ENCODE measurements at places on chromosomes 12 and 14. TPM values are rescaled to one million over a fixed set of nuclear protein-coding genes. Genes with fewer than 3 reads are reported as not detected.

DNA sequence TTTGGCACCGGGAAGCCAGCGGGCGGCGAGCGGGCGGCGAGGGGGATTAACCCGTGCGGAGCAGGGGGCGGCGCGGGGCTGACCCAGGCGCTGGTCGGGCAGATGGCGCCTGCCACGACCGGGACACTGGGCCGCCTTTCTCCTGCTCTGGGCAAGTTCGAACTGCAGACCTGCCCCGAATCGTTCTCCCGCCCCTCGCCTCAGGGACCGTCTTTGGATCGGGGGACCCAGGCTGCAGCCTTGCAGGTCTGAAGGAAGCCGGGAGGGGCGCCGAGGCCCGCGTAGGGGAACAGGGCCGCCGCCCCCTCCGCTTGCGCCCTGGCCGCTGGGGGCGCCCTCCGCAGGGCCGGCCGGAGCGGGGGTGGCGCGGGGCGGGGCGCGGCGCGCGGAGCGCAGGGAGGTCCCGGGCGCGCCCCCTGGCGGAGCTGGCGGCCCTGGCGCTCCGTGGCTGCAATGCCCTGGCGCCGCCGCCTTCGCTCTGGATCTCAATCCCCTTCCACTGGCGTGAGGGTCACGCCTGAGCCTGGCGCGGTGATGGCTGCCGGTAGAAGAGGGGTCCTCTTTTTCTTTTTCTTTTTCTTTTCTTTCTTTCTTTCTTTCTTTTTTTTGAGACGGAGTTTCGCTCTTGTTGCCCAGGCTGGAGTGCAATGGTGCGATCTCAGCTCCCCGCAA, 449 bp upstream of the LTBP2 start:
- H3K4me3 ChIP-seq = peak overlapping the region; percentile 65
- DNase-seq = peak; percentile 69
- H3K36me3 ChIP-seq = no peaks in the 10 kb centered on the region
- H3K27ac ChIP-seq = peak overlapping the region; percentile 24

- H3K27me3 ChIP-seq = no peaks in the 10 kb centered on the region
- H3K36me3 ChIP-seq = no peaks in the 10 kb centered on the region
- H3K4me3 ChIP-seq = no peak overlapping the region
- DNase-seq = no peak
- no peaks in the 10 kb centered on the region for H3K4me1 ChIP-seq
Observed at GRCh38 chr14:72243309-72244293, 311.4 kb downstream of the RGS6 start.

- no peak for DNase-seq
- H3K27ac ChIP-seq = no peak overlapping the region
- H3K4me3 ChIP-seq = no peak overlapping the region
Observed at GRCh38 chr12:79532907-79533288, 157.9 kb downstream of the PAWR start.

DNA sequence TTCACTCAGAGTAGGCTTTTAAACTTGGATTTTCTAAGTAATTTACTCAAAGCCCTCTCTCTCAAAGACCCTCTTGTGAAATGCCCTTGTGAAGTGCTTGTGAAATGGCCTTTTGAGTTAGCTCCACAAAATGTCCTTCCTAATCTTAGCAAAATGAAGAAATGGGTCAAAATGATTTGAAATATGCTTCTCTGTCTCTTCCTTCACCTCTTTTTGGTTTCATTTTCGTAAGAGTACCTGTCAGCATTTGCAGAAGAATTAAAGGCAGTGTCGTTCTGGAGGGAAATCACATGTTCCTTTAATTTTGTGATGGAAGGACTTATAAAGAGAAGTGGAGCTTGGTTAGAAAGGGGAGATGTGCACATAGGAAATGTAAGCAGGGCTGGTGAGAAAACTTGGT, 93.7 kb downstream of the HMGA2 start:
- no peak overlapping the region for H3K27ac ChIP-seq
- H3K4me3 ChIP-seq = no peak overlapping the region
- DNase-seq = no peak
- H3K4me1 ChIP-seq = no peaks in the 10 kb centered on the region
- H3K27me3 ChIP-seq = no peaks in the 10 kb centered on the region
- no peaks in the 10 kb centered on the region for H3K36me3 ChIP-seq

AQP5 gene
- total RNA-seq = not detected

KRT2 gene
- total RNA-seq = not detected

PTGER2 gene
- total RNA-seq = 4.3 TPM

Data from colonic mucosa (tissue), 4 donors.